ENCODE measurements at places on chromosomes 11 and 22.

DNA sequence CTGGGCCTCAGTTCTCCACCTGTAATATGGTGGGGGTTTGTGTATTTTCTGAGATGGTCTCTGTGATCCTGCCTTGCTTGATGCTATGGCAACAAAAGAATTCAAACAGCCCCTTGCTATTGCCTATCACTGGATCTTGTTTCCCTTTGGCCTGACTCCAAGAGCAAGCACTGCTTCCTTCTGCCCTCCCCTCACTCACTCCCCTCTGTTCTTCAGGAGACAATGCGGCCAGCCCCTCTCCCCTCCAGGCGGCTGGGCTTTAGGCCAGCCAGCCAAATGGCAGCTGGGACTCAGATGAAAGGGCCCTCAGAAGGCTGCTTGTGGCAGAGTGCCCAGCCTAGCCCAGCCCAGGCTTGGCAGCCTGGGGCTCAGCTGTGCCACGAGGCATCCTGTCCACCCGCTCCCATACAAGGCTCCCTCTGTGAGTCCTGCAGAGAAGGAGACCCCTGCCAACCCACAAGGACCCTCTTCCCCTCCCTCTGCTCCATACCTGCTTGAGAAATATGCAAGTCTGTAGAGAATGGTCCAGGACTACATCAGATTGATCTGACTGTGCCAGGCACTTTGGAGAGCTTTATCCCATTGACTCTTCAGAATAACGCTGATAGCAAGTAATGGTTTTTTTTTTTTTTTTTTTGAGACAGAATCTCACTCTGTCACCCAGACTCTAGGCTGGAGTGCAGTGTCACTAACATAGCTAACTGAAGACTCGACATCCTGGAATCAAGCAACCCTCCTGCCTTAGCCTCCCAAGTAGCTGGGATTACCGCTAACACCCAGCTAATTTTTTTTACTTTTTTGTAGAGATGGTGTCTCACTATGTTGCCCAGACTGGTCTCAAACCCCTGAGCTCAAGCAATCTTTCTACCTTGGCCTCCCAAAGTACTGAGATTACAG lies 7.6 kb upstream of the KCTD14 start:
- no peak for DNase-seq

DNA sequence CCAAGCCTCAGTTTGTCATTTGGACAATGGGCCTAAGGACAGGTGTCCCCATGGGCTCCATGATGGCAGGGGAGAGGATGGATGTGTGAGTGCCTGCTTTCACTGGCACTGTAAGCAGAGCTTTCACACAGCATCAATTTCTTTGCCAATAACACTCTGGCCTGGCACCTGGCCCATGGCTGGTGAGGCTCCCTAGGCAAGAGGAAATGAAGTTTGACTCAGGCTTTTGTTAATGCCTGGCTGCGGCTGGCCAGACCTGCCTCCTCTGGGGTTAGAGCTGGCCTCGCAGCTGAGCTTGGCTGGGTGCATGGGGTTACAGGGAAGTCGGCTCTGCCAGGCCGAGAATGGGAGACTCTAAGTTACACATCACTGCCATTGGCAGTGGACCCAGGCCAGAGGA lies 30.0 kb upstream of the SEZ6L start:
- DNase-seq = no peak

- DNase-seq = no peak
Observed at GRCh38 chr11:61911128-61911700, 6.2 kb downstream of the RAB3IL1 start.

DNA sequence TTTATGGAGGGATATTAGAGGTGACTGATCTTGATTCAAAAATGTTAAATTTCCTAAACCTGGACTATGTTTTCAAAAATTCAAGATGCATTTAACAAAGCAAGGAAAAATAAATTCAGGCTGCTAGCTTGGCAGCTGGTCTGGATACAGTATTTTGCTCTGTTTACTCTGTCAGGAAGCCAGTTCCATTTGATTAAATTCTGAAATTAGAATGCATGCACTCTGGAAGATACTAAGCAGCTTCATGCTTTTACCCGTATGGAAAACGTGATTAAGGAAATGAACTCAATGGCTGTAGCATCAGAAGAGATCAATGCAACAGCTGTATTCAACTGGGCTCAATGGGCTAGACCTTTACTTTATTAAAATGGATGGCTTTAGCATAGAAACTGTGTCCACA lies 14.2 kb downstream of the C11orf71 start:
- DNase-seq = no peak

- DNase-seq = no peak
Observed at GRCh38 chr11:122721964-122722266, 66.4 kb downstream of the UBASH3B start.

GRCh38 chr11:23897453-23898286 lies 599.2 kb upstream of the LUZP2 start:
- no peak for DNase-seq

DNA sequence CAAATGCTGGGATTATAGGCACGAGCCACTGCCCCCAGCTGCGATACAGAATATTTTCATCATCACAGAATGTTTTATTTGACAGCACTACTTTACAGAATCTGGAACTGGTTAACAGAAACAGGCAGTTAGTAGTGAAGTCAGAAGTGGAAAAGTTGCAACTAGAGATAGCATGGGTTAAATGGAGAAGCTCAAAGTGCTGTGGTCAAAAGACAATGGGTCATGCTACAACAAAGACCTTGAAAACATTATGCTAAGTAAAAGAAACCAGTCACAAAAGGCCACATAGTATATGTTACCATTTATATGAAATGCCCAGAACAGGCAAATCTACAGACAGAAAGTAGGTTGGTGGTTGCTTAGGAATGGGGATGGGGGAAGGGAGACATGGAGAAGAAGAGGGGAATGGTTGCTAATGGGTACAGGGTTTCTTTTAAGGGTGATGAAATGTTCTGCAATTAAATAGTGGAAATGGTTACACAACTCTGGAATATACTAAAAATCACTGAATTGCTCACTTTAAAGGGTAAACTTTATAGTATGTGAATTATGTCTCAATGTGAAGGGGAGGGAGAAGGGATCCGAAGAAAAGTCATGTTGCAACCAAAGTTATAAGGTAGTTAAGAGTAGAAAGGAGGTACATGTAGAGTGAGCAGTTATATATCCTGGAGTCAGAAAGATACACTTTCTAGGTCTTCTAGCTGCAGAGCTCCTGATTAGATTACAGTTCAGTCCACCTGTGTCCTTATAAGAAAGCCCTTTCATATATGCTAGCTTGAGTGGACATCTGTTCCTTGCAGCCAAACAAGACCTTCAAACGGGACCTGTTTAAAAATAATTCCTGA lies 46.3 kb upstream of the RAPSN start:
- DNase-seq = no peak

- DNase-seq = no peak
Observed at GRCh38 chr22:48797731-48798130, 1029.9 kb downstream of the BRD1 start.

DNA sequence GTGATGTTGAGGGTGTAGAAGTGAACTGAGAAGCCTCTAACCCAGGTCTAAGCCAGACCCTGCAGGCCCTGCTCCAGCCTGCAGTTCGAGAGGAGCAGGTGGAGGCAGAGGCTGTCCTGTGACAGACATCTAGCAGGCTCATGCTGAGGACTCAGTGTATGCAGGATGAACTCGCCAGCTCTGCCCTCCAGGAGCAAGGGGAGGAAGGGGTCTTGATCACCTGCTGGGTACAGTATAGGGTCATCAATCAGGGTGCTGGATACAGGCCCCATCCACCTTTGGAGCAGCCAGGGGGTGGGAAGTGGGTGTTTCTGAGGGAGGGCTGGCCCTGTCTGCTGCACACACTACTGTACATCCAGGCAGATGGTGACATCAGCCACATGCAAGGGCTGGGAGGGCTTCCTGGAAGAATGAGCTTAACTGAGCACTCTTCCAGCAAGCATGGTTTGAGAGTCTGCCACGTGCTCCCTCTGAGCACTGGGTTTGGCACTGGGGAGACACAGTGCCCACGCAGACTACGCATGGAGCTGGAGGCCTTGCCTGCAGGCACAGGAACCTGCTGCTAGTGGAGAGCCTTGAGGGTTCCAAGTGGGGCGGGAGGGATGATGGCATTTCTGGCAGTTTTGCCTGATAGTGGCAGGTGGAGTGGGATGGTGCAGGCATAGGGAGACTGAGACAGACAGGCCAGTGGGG lies 9.2 kb downstream of the MAPK8IP1 start:
- DNase-seq = no peak

DNA sequence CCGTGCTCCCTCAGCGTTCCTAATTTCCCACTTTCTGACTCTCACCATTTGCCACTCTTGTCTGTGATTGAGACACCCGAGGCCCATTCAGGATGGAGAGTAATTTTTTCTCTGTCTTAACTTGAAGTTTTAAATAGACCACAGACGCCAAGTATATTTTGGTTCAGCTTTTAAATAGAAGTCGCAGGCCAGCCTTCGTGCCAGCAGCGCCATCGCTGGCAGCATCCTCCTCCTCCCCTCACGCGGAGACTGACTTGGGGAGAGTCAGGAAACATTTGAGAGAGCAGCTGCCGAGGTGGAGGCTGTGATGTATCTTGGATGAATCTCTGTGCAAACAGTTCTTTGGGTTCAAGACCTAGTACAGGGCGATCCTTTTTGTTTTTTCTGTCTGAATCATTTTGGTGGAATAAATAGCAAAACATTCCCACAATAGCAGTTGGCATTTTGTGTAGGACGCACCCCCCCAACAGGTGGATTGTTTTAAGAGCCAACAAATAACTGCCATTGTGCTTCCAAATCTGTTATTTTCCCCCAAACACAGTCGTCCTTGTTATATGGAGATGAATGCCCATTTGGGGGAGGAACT lies 889 bp upstream of the DMC1 start:
- peak; percentile 37 for DNase-seq

DNA sequence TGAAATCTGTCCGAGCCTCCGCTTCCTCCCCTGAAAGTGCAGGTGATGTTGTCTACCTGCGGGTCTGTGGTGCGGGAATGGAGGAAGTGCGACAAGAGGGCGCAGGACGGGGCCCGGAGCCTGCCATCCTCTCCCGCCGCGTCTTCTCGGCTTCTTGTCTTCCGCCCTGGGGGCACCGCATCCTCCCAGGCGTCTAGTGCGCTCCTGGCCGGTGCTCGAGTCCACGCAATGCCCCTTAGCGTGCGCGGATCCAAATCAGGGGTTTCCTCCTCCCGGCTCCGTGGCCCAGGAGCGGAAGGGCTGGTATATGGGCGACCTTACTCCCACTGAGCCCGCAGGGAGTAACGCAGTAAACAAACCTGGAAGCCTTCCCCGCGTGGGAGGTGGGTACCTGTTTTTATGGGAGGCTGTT lies 405 bp downstream of the SFI1 start:
- DNase-seq = peak; percentile 55

DNA sequence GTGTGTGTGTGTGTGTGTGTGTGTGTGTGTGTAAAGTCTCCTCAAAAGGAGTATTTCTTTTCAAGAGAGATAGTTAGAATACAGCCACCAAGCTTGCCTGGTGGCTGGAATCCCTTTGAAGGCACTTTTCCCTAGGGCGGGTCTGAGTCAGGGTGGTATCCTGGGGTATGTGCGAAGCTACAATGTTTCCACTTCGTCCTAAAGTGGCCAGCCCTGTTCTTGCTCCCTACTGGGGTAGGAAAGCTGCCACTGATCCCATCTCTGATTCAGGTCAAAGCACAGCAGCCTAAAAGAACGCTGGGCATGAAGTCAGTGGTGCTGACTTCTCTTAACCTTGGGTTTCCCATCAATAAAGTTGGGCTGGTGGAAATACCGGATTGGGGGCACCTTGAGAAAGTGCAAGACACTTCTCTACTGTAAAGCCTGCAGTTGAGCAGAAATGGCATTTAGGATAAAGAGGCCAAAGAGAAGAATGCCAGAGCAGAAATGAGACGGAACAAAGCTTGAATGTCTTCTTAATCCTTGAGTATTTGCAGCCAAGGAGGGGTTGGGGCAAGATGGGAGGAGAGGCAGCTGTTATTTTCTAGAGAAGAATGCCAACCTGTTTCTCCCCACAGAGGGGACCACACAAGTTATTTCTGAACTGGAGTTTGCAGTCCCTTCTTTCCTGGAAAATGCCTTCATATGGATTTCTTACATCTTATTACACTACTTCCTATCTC lies 35.3 kb downstream of the ZNRF3 start:
- DNase-seq = no peak

GRCh38 chr11:123578778-123579481 lies 75.5 kb downstream of the SCN3B start:
- no peak for DNase-seq

GRCh38 chr11:122215244-122215992 lies 99.4 kb upstream of the BLID start:
- DNase-seq = peak; percentile 22

DNA sequence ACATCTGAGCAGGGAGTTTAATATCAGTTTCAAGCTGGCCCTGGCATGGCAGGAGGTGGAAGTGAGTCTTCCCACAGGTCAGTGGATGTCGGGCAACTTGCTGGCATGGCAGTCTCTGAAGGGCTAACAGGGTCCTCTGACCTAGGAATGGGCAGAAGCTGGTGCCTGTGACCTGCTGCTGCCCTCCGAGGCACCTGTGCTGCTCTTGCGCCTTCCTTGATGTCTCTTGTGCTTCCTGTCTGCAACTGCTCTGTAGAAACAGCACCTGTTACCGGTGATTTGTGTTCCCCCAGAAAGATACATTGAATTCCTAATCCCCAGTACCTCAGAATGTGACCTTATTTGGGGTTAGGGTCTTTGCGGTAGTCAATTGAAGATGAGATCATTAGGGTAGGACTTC lies 110.3 kb downstream of the RPS6KA4 start:
- no peak for DNase-seq
